Stimulated activated CD8-positive, alpha-beta memory T cell treated with anti-CD3 and anti-CD28 coated beads, Interleukin-4, amount 100 ng/mL, for 1 hour (primary cell): ENCODE measurements at places on chromosomes 4 and X.

- DNase-seq: no peak
These were observed 109.2 kb downstream of the PSAPL1 start for GRCh38 chr4:7325541-7325940.

DNA sequence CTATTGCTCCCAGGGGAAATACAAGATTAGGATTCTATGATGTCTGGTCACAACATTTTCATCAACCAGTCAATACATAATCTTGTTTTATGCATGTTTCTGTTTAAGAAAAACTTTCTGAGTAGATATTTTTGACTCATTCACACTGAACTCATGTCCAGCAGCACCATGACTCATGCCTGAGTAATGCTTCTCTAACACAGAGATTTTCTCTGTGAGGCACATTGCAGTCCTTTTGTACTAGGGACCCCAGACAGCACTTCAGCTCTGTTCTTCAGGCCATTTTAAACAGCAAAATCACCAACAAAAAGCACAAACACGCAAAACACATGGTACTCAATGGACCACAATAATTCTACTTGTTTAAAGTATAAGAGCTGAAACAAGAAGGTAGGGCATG is 83.6 kb downstream of the MXRA5 start:
- DNase-seq: no peak

DNA sequence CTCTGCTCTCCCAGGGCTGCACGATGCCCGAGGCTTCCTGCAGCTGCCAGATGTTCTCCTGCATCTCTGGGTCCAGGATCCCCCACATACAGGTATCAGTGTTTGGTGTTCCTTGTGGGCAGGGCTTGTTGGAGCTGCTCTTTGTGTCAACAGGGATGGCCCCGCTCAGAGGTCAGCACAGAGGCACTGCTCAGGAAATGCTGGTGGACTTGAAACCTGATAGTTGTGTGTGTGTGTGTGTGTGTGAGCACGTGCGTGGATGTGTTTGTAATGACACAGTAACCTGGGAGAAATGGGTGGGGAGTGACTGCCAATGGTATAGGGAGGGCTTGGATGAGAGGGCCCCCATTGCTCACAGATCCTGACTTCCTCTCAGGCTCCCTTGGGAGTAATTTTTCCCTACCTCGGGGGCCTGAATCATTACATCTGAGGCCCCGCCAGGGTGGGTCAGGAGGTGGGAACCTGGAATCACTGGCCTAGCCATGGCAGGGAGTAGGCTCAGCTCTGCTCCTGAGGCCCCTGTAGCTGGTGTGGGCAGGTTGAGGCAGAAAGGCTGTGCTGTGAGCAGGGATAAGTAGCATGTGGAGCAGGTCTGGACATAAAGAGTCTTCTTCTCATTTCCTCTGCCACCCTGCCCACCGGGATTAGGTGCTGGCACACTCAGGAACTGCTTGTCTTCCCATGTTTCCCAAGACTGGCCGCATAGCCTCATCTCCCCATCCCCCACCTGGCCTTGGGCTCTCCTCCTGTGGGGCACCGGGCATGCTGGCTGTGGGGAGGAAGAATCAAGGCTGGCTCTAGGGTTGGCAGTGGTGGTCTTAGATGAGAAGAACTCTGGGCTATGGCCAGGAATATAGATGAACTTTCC is 2.5 kb upstream of the EFNB1 start:
- DNase-seq: no peak

GRCh38 chr4:160319868-160320260 is 1217.0 kb downstream of the RAPGEF2 start:
- DNase-seq: no peak

DNA sequence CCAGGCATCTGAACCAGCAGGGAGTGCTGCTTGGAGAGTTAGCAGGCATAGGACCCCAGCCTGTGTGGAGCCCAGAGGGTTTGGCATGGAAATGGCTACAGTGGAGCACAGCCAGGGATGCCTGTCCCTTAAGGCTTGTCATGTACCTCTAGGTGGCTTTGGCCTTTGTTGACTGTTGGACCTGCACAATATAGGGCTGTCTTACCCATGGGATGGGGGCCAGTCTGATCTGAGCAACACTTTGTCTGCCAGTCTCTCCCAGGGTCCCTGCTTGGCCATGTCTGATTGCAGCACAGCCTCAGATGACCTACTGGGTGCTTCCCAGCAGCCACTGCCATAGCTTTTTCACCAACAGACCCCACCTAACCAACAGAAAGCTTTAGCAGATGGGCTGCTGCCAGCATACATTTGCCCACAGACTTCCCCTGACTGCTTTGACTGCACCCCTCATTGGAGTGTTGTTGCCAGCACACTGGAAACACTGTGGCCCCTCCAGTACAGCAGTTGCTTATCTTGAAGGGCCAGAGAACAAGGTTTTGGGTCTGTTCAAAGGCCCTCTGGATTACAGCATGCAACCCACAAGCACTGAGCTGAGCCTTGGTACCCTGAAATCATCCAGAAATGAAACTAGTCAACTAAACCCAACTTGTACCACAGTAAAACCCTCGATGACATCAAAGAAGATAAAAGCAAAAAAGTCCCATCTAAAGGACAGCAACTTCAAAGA is 22.1 kb downstream of the ANAPC10 start:
- DNase-seq: no peak

DNA sequence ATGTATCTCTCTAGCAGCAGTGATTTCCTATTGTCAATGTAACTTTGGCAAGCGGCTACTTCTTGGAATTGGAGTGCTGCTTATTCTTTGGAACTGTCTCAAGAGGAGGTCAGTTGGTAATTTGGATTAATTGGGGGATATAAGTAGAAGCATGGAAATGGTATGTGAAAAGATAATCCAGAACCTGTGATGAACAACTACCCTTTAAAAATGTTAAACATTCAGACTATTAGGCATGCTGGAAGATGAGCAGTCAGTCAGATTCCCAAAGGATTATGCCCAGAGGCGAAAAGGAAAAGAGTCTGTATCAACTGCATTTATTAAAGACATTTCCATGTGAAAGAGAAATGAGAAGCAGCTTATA is 62.5 kb downstream of the SEC24D start:
- no peak for DNase-seq

- DNase-seq: no peak
These were observed 117.7 kb upstream of the PRPS2 start for GRCh38 chrX:12673487-12673886.

GRCh38 chr4:6963139-6963611 is 53.5 kb downstream of the TBC1D14 start:
- no peak for DNase-seq

GRCh38 chr4:57074744-57075143 is 35.4 kb downstream of the IGFBP7 start:
- DNase-seq: no peak

GRCh38 chr4:71367546-71367945 is 28.7 kb downstream of the SLC4A4 start:
- DNase-seq: no peak

- DNase-seq: no peak
These were observed 112.7 kb downstream of the DHX15 start for GRCh38 chr4:24471486-24472160.

DNA sequence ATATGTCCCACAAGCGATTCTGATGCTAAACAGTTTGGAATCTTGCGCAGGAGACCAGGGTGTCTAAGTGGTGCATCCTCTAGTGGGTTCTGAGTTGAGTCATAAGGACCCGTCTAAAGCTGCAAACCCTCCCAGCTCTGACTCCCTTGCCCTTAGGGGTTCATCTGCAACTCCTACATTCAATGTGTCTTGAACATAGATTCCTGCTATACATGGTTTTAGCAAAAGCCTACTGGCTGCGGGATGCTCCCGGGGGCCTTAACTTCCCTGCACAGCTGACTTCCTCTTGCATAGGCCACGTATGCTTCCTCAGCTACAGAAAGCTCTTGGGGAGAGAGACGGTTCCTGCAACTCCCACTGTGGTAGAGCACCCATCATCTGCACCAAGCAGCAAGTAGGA is 236.7 kb downstream of the EVC2 start:
- DNase-seq: no peak

- DNase-seq: no peak
These were observed 98.6 kb downstream of the TBC1D19 start for GRCh38 chr4:26682436-26682835.

GRCh38 chrX:19174401-19175025 is 52.2 kb upstream of the ADGRG2 start:
- DNase-seq: no peak

GRCh38 chr4:173735049-173735448 is 205.0 kb upstream of the HAND2 start:
- DNase-seq: no peak

- no peak for DNase-seq
These were observed 9.4 kb upstream of the CDS1 start for GRCh38 chr4:84573385-84574068.
